Activated B cell treated with CpG ODN at 0.5 μM for 24 hours (primary cell): ENCODE measurements at places on chromosomes 5 and 9.

DNA sequence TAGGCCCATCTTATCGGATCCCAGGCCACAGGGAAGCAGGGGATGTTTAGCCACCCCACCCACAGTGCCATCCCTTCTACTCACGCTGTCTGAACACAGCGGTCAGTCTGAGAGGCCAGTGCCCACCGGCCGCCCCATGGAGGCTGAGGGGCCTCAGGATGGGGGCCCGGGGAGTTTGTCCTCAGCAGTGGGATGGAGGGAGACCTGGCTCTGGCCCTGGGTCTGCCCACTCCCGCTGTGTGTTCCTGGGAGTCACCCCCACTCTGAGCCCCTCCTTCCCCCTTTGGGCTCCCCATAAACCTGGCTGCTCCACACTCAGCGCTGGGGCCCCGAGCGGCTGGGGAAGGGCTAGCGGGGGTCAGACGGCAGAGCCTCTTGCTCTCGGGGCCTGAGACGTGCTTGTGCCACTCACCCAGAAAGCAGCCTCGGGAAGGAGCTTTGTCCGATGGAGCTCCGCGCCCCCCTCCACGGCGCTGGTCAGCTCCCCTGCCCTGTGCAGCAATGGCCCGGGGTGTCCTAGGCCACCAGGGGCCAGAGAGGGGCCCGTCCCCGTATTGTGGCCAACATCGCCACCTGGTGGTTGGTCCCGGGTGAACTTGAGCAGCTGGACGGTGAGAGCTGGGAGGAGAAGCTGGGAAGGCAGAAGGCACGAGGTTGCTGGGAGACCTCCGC is 10.9 kb upstream of the LAMC3 start:
- no peak for DNase-seq

DNA sequence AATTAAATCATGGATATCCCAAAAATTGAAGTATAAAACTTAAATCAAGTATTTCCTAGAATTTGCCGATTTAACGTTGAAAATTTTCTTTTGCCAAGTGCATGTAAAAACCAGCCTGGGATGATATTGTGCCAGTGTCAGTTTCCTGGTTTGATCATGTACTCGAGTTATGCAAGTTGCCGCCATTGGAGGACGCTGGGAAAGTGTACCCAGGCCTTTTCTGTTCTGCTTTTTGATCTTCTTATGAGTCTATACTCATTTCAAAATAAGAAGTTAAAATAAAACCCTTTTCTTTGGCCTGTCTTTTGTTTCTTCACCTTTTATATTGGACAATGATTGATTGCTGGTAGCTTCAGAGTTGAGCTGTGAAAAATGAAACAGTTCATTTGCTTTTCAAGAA is 93.1 kb upstream of the NFIL3 start:
- DNase-seq = no peak

DNA sequence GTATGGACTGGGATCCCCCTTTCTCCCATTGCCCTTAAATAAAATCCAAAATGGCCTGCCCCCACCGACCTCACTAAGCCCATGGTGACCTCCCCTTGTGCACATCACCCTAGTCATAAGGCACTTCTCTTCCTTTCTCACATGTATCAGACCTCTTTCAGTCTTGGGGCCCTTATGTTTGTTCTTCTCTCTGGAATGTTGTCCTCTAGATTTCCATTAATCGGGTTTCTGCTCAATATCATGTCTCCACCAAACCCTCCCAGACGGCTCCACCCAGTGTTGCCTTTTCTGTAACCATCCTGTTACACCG is 196.3 kb downstream of the ERCC6L2 start:
- DNase-seq = no peak

- no peak for DNase-seq
Observed at GRCh38 chr9:84659773-84660172, 9.8 kb upstream of the NTRK2 start.
